ENCODE measurements at places on chromosomes 13 and 19. TPM values are rescaled to one million over a fixed set of nuclear protein-coding genes. Genes with fewer than 3 reads are reported as not detected.

Gene IRF2BP1
- total RNA-seq, result 11.9 TPM

Gene PSG4
- not detected for total RNA-seq

Gene ZNF667
- 3.6 TPM for total RNA-seq

Gene ZNF628
- 3.1 TPM for total RNA-seq

Gene ELL
- total RNA-seq, result 43.1 TPM

Gene CGB5
- total RNA-seq, result not detected

All from omental fat pad (tissue), 4 donors.